Left hindlimb (tissue), 1 donor: ENCODE measurements at places on chromosomes 13 and 19.

DNA sequence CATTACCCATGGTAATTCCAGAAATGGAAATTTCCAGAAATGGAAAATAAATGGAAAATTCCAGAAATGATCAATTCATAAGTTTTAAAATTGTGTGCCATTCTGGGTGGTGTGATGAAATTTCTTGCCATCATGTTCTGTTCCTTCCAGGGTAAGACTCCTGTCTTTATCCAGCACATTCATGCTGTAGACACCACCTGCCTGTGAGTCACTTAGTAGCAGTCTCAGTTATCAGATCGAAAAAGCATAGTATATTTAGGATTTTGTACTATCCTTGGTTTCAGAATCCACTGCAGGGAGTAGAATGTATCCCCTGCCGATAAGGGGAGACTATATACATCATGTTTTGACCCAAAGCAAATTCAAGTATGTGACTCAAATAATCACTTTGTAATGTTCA is 26.7 kb upstream of the CSNK1A1L start:
- DNase-seq = no peak

GRCh38 chr13:45301263-45301662 is 39.7 kb downstream of the TPT1 start:
- DNase-seq = no peak

GRCh38 chr13:95176611-95177259 is 124.5 kb downstream of the ABCC4 start:
- no peak for DNase-seq

- no peak for DNase-seq
Observed at GRCh38 chr19:44890366-44891015, 563 bp upstream of the TOMM40 start.

- no peak for DNase-seq
Observed at GRCh38 chr19:48613852-48614435, 932 bp downstream of the FAM83E start.

DNA sequence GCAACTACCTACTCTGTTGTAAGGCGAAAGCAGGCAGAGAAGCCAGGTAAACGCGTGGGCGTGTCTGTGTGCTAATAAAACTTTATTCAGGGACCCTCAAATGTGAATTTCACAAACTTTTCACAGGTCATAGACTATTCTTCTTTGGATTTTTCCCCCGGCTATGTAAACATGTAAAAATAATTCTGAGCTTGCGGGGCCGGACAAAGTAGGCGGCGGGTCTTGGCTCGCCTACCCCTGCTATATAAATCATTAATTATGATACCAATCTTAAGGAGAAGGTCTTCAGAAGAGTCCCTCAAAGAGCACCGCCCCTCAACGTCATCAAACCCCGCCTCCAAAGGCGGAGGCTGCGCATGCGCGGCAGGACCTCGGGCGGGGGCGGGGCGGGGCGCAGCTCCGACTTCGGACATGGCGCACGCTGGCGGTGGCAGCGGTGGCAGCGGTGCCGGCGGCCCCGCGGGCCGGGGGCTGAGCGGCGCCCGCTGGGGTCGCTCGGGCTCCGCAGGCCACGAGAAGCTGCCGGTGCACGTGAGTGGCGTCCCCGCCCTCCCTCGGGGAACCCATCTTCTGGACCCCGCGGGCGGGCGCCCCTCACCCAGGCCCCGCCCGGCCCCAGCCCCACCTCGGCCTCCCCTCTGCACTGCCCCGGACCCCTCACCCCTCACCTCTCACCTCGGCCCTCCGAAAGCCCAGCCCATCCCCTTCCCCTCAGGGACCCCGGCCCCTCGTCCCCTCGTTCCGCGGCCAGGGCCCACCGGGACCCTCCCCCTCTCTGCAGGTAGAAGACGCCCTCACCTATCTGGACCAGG is at the start of gene SIN3B:
TSS of gene SIN3B (plus strand) at position 389 of the 812 bp plus-strand sequence. CDS start at position 412, 23 bp downstream.
- DNase-seq = peak; percentile 93

DNA sequence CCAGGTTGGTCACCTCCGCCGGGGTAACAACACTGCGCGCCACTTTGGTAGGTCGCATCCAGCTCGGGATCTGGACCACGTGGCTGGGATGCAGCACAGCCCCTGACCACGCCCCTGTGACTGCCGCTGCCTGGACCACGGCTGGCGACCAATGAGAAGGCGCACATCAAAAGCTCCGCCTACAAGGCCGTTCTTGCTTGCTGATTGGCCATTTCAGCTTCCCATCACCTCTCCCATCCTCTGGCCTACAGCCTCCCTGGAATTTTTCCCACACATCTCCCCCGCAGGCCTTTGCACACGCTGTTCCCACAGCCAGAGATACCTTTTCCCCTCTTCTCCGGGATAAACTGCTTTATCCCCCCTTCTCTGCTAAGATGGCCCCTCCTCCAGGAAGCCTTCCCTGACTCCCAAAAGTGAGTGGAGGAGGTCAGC is 12.5 kb upstream of the MAP1S start:
- no peak for DNase-seq

DNA sequence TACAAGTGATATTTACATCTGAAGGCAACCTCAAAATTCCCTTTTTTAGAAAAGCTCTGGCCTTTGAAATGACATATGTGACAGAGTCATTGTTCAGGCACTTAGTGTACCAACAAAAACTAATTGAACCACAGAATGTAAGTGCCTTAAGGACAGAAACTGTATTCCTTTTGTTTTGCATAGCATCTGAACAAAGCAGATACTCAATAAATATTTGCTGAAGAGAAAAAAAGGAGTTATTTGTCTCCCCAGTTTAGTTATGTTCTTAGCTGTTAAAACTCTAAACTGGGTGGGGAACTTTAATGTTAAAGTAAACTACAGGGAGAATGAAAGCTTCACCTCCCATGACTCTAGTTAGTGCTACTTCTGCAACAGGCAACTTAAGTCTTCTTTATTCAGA is 56.8 kb upstream of the KLF5 start:
- no peak for DNase-seq

DNA sequence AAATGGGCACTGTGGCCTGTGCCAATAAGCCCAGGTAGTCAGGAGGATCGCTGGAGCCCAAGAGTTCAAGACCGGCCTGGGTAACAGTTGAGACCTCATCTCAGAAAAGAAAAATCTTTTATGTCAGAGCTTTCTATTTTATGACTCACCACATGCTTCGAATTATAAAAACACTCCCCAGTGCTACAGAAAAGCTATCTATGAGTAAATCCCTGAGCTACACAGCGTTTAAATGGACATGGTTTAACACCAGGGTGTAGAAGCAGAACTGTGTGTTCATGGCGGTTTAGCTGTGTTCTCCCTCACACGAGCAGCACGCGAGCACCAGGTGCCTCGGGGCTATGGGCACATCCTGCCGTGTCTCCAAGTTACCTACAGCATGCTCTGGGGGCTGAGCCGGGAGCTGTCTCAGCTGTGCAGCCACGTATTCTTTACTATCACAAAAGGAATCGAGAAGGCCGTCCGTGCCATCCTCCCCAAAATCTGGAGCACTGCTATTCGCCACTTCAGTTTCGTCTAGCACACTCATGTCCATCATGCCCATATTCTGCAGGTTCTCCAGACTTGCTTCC is 6.7 kb downstream of the SAFB2 start:
- DNase-seq = no peak

- no peak for DNase-seq
Observed at GRCh38 chr13:113292021-113292862, 4.8 kb upstream of the LAMP1 start.

GRCh38 chr13:36414461-36414860 is 17.8 kb upstream of the CCNA1 start:
- DNase-seq = no peak

DNA sequence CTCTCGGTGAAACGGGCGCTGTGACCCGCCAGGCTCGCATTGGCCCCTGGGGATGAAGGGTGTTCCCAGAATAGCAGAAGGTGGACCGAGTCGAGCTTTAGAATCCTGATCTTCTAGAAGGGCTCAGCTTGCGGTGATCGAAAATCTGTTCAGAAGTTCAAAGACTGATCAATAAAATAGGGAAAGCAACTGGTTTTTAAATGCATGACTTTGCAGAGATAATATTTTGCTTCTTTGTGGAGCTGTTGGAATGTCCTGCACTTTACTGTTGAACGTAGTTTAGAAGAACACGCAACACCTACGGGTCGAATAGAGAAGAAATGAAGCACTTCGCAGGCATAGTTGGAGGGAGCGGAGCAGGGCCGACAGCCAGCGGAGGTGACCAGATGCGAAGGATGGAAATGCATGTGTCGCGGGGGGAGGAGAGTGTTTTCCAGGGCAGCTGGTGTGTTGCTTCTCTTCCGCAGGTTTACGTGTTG is 766 bp downstream of the CEBPG start:
- no peak for DNase-seq

GRCh38 chr19:48946463-48947257 is 8.0 kb upstream of the BAX start:
- no peak for DNase-seq

- DNase-seq = no peak
Observed at GRCh38 chr13:113827021-113827420, 36.9 kb downstream of the GAS6 start.

GRCh38 chr19:15320116-15320515 is 12.2 kb downstream of the BRD4 start:
- DNase-seq = no peak

GRCh38 chr19:33523167-33523566 is 1.6 kb upstream of the PEPD start:
- DNase-seq = no peak

GRCh38 chr19:1503089-1503924 is 9.5 kb downstream of the ADAMTSL5 start:
- peak; percentile 42 for DNase-seq

- no peak for DNase-seq
Observed at GRCh38 chr13:51269039-51269438, 46.8 kb downstream of the FAM124A start.

DNA sequence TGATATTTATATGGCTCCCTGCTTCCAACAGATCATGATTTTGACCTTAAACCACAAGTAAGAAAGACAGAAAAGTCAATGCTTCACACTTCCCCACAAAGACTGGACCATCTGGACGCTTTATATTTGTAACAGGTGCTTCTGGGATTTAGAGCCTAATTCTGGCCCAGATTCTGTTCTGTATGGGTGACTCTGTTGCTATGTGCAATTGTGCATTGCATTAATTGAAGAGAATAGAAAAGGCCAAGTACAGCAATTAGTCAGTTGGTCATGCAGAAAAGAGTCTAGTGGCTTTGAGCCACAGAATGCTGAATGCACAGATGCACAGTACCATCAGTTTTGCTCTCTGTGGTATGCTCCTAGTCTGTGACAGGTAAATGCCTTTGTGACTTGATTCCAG is 657.4 kb upstream of the ATXN8OS start:
- no peak for DNase-seq

GRCh38 chr13:49527123-49527522 is 31.4 kb downstream of the PHF11 start:
- no peak for DNase-seq

DNA sequence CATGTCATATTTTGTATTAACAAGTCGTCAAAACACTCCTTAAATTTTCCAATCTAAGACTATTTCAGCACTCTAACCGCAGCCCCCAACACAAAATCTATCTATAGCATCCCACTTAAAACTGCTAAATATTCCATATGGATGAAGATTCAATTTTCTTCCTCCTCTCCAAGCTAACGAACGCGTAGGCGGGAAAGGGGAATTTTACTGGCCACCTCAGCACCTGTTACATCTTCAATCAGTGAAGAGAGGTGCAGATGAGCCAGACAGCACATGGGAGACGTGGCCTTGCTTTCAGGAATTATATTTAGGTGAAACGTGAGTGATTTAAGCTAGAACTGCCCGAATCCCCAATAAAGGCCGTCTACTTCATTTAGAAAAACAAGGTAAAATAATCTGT is 1.1 kb downstream of the RBM26 start:
- no peak for DNase-seq

GRCh38 chr13:27556109-27556508 is 64.2 kb downstream of the LNX2 start:
- no peak for DNase-seq

- no peak for DNase-seq
Observed at GRCh38 chr19:32012206-32012605, 333.2 kb upstream of the ZNF507 start.

- DNase-seq = no peak
Observed at GRCh38 chr13:60043262-60043661, 120.5 kb downstream of the DIAPH3 start.

- no peak for DNase-seq
Observed at GRCh38 chr19:33440682-33441081, 67.2 kb downstream of the CEBPG start.

GRCh38 chr19:1483979-1484428 is 5.0 kb upstream of the C19orf25 start:
- DNase-seq = no peak

DNA sequence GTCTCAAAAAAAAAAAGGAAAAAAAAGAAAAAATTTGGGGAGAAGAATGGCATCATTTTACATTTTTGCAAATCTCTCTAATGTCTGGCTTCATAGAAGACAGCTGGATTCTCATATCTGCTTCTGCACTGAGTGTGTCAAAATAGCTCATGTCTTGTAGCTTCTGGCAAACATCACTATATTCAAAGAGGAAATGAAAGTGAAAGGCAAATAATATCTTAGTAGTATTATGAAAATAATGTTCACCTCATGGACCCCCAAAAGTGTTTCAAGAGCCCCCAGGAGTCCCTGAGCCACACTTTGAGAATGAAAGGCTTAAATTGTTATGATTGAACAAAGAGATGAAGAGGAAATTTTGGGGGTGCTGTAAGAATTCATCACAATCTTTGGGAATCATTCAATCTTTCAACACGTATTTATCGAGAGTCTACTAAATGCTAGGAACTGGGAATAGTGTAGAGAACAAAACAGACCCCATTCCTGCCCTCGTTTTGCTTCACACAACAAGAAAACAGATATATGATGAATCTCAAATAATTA is 1.2 kb upstream of the SLC6A16 start:
- DNase-seq = no peak

- no peak for DNase-seq
Observed at GRCh38 chr19:45283443-45284033, 32.5 kb downstream of the MARK4 start.

DNA sequence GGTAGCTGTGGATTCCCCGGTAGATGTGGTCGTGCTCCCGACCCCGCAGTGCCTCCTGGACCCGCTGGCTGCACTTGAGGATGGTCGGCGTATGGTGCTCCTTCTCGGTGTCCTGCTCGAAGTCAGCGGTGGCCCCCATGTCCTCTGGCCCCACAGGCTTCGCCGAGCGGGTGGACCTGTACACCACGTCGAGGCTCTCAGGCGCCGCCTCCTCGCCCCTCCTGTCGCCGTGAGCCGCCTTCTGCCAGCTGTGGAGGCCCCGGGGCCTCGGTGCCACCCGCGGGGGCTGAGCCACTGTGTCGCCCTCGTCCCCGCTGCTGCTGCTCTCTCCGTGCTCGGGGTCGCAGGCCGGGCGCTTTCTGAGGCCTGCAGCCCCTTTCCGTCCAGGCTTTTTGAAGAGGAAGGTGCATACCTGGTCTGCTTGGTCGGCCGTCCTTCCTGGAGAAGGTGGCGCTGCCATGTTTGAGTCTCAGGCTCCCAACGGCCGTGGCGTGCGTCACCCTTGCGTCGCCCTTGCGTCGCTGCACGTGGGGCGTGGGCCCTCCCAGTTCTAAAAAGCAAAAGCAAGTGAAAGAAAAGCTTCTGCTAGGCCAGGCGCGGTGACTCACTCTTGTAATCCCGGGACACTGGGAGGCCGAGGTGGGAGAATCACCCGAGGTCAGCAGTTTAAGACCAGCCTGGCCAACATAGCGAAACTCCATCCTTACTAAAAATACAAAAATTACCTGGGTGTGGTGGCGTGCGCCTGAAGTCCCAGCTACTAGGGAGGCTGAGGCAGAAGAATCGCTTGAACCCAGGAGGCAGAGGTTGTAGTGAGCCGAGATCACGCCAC is at the start of gene RNF113B:
TSS of gene RNF113B (minus strand) at position 493 of the 832 bp plus-strand sequence. CDS start at position 460, 33 bp downstream.
- no peak for DNase-seq
